ENCODE measurements at places on chromosomes 7 and 10. TPM values are rescaled to one million over a fixed set of nuclear protein-coding genes. Genes with fewer than 3 reads are reported as not detected.

DMBT1 gene
- 0.53 TPM for total RNA-seq

FOXP2 gene
- 4.3 TPM for total RNA-seq

- H3K4me1 ChIP-seq, result peaks cover under 1% of the 10 kb centered on the region
- H3K27me3 ChIP-seq, result no peaks in the 10 kb centered on the region
- no peak overlapping the region for H3K27ac ChIP-seq
- no peak overlapping the region for H3K4me3 ChIP-seq
Measured at GRCh38 chr10:114252883-114253282, 13.8 kb downstream of the VWA2 start.

GRCh38 chr7:112282476-112283188 lies 76.1 kb downstream of the ZNF277 start:
- H3K27ac ChIP-seq, result no peak overlapping the region
- no peak for DNase-seq
- no peaks in the 10 kb centered on the region for H3K36me3 ChIP-seq
- H3K4me3 ChIP-seq, result no peak overlapping the region
- H3K27me3 ChIP-seq, result no peaks in the 10 kb centered on the region

GRCh38 chr10:86102031-86102430 lies 264.6 kb downstream of the GRID1 start:
- H3K27me3 ChIP-seq, result no peaks in the 10 kb centered on the region
- no peaks in the 10 kb centered on the region for H3K4me1 ChIP-seq
- H3K4me3 ChIP-seq, result no peak overlapping the region
- no peak overlapping the region for H3K27ac ChIP-seq
- DNase-seq, result no peak
- no peaks in the 10 kb centered on the region for H3K36me3 ChIP-seq

DNA sequence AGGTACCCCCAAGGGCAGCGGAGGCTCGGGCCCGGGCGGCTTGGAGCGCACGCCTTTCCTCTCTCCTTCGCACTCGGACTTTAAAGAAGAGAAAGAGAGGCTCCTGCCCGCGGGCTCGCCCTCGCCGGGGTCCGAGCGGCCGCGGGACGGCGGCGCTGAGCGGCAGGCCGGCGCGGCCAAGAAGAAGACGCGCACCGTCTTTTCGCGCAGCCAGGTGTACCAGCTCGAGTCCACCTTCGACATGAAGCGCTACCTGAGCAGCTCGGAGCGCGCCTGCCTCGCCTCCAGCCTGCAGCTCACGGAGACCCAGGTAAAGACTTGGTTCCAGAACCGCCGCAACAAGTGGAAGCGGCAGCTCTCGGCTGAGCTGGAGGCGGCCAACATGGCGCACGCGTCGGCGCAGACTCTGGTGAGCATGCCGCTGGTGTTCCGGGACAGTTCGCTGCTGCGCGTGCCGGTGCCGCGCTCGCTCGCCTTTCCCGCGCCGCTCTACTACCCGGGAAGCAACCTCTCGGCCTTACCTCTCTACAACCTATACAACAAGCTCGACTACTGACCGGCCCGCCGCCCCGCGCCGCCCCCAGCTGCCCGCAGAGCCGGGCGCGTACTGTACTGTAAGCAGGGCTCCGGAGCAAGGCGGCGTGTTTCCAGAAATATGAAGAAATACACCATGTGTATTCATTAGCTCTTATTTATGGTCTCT lies 1.8 kb downstream of the HMX2 start:
- no peak for DNase-seq
- H3K27me3 ChIP-seq, result 0 out of 2 replicates have a peak, but pooled peaks cover 3% of the 10 kb centered on the region

- no peak for DNase-seq
- H3K4me3 ChIP-seq, result no peak overlapping the region
- peaks cover 11% of the 10 kb centered on the region for H3K27me3 ChIP-seq
- no peak overlapping the region for H3K27ac ChIP-seq
- no peaks in the 10 kb centered on the region for H3K36me3 ChIP-seq
- no peaks in the 10 kb centered on the region for H3K4me1 ChIP-seq
Measured at GRCh38 chr7:52794621-52795020, 240.8 kb upstream of the POM121L12 start.

GRCh38 chr10:111273635-111274034 lies 196.8 kb downstream of the ADRA2A start:
- H3K27ac ChIP-seq, result no peak overlapping the region
- H3K36me3 ChIP-seq, result no peaks in the 10 kb centered on the region
- no peak for DNase-seq
- H3K27me3 ChIP-seq, result no peaks in the 10 kb centered on the region
- no peaks in the 10 kb centered on the region for H3K4me1 ChIP-seq

GRCh38 chr7:75914655-75915415 lies at the start of gene POR:
TSS of gene POR (plus strand) at chr7:75915155. CDS start at chr7:75954002, 38,847 bp downstream.
- no peaks in the 10 kb centered on the region for H3K27me3 ChIP-seq
- 0 out of 2 replicates have a peak within 1 kb of the TSS, but pooled peaks have one; percentile 1 for H3K27ac ChIP-seq
- no peaks in the 10 kb centered on the region for H3K36me3 ChIP-seq
- DNase-seq, result peak; percentile 75
- H3K4me1 ChIP-seq, result peaks cover 29% of the 10 kb centered on the region

- no peak overlapping the region for H3K27ac ChIP-seq
- DNase-seq, result no peak
- no peaks in the 10 kb centered on the region for H3K4me1 ChIP-seq
- H3K36me3 ChIP-seq, result no peaks in the 10 kb centered on the region
Measured at GRCh38 chr7:129169171-129169671, 19.2 kb upstream of the SMO start.

- H3K36me3 ChIP-seq, result peaks cover 48% of the 10 kb centered on the region
- H3K4me1 ChIP-seq, result peaks cover 54% of the 10 kb centered on the region
- peak; percentile 46 for DNase-seq
- peak overlapping the region; percentile 83 for H3K27ac ChIP-seq
Measured at GRCh38 chr7:150323682-150324372, 482 bp upstream of the ACTR3C start.

- no peaks in the 10 kb centered on the region for H3K36me3 ChIP-seq
- H3K4me1 ChIP-seq, result peaks cover 53% of the 10 kb centered on the region
- no peak overlapping the region for H3K4me3 ChIP-seq
- peak overlapping the region; percentile 73 for H3K27ac ChIP-seq
- H3K27me3 ChIP-seq, result no peaks in the 10 kb centered on the region
Measured at GRCh38 chr10:77512219-77512578, 125.4 kb downstream of the KCNMA1 start.

Data from PC-9 (cell line).